Body of pancreas (tissue), 4 donors: ENCODE measurements at places on chromosomes 2 and 18. TPM values are rescaled to one million over a fixed set of nuclear protein-coding genes. Genes with fewer than 3 reads are reported as not detected.

- DNase-seq, result no peak
- no peak overlapping the region for H3K27ac ChIP-seq
- no peaks in the 10 kb centered on the region for H3K4me1 ChIP-seq
- no peak overlapping the region for H3K4me3 ChIP-seq
Measured at GRCh38 chr2:194203898-194204297, 1453.1 kb upstream of the SLC39A10 start.

DNA sequence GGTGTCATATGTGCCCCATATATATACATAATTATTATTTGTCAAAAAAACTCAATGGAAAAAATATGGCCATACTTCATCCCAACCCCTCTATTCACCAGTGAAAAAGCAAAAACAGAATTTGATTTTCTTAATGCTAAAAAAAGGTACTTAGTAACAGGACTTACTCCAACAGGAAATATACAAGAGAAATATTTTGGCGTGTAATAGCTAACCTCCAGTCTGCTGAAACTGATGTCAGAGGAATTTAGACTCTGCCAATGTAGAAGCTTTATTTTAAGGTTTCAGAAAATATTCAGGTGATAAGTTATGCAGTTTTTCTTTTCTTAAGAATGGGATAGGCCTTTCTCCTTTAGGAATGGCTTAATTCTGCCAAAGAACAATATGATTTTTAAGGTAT lies 72.6 kb downstream of the TMEFF2 start:
- DNase-seq, result no peak
- H3K4me1 ChIP-seq, result no peaks in the 10 kb centered on the region
- H3K27ac ChIP-seq, result no peak overlapping the region

DNA sequence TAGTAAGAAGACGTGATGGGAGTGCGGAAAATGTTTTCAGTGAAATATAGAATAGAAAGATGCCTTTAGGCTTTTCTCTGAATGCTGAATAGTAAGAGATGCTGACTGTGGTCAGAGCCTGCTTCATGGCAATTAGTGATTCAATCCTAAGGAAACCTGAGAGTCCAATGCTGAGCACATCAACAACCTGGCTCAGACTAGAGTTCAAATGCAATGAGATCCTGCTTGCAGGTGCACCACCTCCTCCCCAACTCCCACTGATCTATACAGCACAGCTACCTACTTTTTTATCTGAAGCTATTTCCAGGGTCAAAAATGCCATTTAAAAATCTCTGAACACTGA lies 65.4 kb downstream of the AAK1 start:
- no peak overlapping the region for H3K4me3 ChIP-seq
- DNase-seq, result no peak
- no peaks in the 10 kb centered on the region for H3K36me3 ChIP-seq
- peaks cover 36% of the 10 kb centered on the region for H3K4me1 ChIP-seq
- no peaks in the 10 kb centered on the region for H3K27me3 ChIP-seq

DNA sequence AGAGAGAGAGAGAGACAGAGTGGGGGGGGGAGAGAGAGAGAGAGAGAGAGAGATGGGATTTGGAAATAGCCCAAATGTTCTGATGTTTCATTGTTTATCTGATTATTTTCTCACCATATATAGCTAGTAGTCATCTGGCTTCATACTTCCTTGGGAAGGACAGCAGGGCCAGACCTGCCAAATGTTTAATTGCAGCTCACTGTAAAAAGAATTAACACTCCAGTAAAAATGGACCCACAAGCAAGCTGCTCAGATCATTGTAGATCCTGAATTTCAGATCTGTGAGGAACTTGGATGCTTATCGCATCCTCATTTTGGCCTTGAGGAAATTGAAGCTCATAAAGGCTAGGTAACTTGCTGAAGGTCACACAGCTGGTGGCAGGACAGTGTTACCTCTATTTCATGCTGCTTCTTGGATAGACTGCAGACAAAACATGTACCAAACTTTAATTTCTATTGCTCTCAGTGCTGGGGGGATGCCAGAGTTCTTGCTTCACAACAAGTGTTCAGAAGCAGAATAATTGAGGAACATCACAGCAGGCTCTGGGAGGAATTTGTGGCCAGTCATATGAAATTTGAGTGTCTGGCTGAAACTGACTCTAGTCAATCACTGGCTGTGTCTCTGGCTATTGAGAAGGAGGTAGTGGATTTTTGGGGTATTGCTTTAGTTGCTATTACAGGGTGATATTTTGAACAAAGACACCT lies 223.5 kb downstream of the PIK3C3 start:
- H3K36me3 ChIP-seq, result no peaks in the 10 kb centered on the region
- no peak overlapping the region for H3K4me3 ChIP-seq
- H3K4me1 ChIP-seq, result no peaks in the 10 kb centered on the region
- no peak overlapping the region for H3K27ac ChIP-seq
- DNase-seq, result no peak

DNA sequence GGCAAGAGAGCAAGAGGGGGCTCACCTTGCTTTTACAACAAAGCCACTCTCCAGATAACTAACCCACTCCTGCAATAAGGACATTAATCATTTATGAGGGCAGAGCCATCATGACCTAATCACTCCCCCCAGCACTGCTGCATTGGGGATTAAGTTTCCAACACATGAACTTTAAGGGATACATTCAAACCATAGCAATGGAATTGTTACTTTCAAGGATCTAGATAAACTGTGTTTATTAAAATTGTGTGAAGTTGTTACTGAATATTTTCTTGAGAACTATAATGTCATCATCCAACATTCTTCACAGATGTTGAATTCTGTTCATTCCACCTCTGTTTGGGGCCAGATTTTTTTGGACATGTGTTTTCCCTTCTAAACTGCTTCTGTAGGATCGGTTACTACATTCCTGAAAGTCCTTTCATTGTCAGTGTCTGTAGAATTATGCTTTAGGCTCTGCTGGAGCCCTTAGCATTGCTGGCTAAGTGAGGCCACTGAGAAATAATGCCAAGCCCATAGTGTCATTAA lies 50.4 kb downstream of the SPATS2L start:
- no peak overlapping the region for H3K27ac ChIP-seq
- no peak overlapping the region for H3K4me3 ChIP-seq
- H3K4me1 ChIP-seq, result peaks cover 27% of the 10 kb centered on the region

DNA sequence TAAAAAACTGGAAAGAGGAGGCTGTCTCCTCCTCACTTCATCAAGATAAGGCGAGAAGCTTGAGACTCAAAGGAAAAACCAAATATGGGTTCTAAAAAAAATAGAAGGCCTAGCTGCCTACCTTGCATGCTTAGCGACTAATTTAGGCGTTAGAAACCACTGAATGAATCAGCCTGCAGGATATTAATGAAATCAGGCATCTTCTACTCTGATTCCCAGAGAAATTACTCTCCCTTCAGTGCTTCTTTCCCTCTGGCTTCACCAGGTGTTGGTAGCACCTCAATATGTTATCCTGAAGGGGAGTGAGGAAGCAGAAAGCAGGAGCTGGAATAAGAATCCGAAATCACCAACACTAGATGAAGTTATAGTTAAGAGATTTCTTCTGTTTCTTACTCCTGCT lies 749.8 kb upstream of the NRXN1 start:
- no peaks in the 10 kb centered on the region for H3K36me3 ChIP-seq
- H3K4me1 ChIP-seq, result no peaks in the 10 kb centered on the region
- H3K27ac ChIP-seq, result no peak overlapping the region
- DNase-seq, result no peak
- no peaks in the 10 kb centered on the region for H3K27me3 ChIP-seq
- no peak overlapping the region for H3K4me3 ChIP-seq

- H3K36me3 ChIP-seq, result no peaks in the 10 kb centered on the region
- H3K4me1 ChIP-seq, result no peaks in the 10 kb centered on the region
- no peak for DNase-seq
- no peaks in the 10 kb centered on the region for H3K27me3 ChIP-seq
- H3K4me3 ChIP-seq, result no peak overlapping the region
Measured at GRCh38 chr2:129347486-129348217, 631.8 kb upstream of the RAB6C start.

GRCh38 chr2:205681401-205682238 lies 681 bp upstream of the NRP2 start:
- no peak overlapping the region for H3K27ac ChIP-seq
- H3K4me3 ChIP-seq, result no peak overlapping the region
- peaks cover 14% of the 10 kb centered on the region for H3K27me3 ChIP-seq

DNA sequence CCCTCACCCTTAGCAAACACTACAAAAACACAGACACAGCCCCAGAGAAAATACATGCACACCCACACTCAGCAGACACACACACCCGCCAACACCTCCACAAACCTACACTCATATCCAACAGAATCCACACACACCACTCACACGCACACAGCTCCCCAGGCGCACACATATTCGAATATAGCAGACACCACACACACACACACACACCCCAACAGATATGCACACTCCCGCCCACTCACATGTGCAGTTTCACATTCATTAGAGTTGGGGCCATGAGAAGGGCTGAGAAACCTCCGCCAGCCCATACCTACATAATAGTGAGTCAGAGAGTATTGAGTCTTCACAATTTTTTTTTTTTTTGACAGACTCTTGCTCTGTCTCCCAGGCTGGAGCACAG lies 29.4 kb upstream of the NOTO start:
- peaks cover 6% of the 10 kb centered on the region for H3K27me3 ChIP-seq
- no peaks in the 10 kb centered on the region for H3K36me3 ChIP-seq
- no peak overlapping the region for H3K27ac ChIP-seq
- DNase-seq, result no peak

DNA sequence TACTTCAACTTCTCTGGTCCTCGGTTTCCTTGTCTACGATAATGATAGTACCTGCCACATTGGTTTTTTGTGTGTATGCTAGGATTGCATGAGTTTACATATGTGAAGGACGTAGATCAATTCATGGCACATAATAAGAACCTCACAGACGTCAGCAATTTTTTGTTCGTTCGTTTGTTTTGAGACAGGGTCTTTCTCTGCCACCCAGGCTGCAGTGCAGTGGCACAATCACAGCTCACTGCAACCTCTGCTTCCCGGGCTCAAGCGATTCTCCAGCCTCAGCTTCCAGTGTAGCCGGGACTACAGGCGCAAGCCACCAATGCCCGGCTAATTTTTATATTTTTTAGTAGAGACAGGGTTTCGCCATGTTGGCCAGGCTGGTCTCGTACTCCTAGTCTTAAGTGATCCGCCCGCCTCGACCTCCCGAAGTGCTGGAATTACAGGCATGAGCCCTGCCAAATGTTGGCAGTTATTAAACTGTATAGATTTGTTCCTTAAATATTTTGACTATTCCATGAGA lies 756 bp upstream of the SLC35F5 start:
- peak overlapping the region; percentile 96 for H3K27ac ChIP-seq
- no peaks in the 10 kb centered on the region for H3K27me3 ChIP-seq
- H3K4me1 ChIP-seq, result peaks cover 21% of the 10 kb centered on the region
- H3K36me3 ChIP-seq, result no peaks in the 10 kb centered on the region
- H3K4me3 ChIP-seq, result peak overlapping the region; percentile 22

The RGPD4 gene
- total RNA-seq, result not detected

The RAB31 gene
- total RNA-seq, result 8.0 TPM

- no peaks in the 10 kb centered on the region for H3K4me1 ChIP-seq
- H3K36me3 ChIP-seq, result no peaks in the 10 kb centered on the region
- no peak for DNase-seq
- no peak overlapping the region for H3K4me3 ChIP-seq
- H3K27me3 ChIP-seq, result no peaks in the 10 kb centered on the region
Measured at GRCh38 chr18:23798249-23798648, 109.0 kb downstream of the LAMA3 start.

DNA sequence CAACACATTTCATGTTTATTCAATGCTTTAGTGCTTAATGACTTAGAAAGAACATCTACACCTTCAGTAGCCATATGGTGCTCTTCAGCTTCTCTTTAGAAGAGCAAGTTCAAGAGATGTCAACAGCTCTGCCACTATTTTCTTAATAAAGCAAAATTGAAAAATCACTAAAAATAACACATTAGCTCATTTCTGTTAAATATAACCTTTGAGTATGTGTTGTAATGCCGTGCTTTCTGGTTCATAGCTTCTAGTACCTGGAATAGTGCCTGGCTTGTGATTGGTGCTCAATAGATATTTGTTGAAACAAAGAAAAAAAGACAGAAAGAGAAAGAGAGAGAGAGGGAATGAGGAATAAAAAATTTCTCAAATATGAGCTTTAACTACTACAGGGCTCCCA lies 349.8 kb upstream of the SPRED2 start:
- no peaks in the 10 kb centered on the region for H3K27me3 ChIP-seq
- no peak for DNase-seq
- H3K4me1 ChIP-seq, result no peaks in the 10 kb centered on the region
- no peaks in the 10 kb centered on the region for H3K36me3 ChIP-seq

The RBMS1 gene
- 23.7 TPM for total RNA-seq

The ACVR1 gene
- 14.0 TPM for total RNA-seq

The UGT1A3 gene
- total RNA-seq, result not detected

- H3K4me1 ChIP-seq, result no peaks in the 10 kb centered on the region
- H3K27me3 ChIP-seq, result no peaks in the 10 kb centered on the region
- DNase-seq, result no peak
- H3K4me3 ChIP-seq, result no peak overlapping the region
- H3K27ac ChIP-seq, result no peak overlapping the region
Measured at GRCh38 chr2:191560411-191560980, 117.4 kb upstream of the NABP1 start.

The DSG3 gene
- not detected for total RNA-seq

GRCh38 chr2:191782351-191782750 lies 64.5 kb downstream of the CAVIN2 start:
- no peak overlapping the region for H3K27ac ChIP-seq
- H3K4me1 ChIP-seq, result no peaks in the 10 kb centered on the region
- DNase-seq, result no peak
- H3K27me3 ChIP-seq, result no peaks in the 10 kb centered on the region

The DSG1 gene
- total RNA-seq, result under 0.01 TPM

GRCh38 chr2:197209742-197210408 lies 100.7 kb downstream of the ANKRD44 start:
- H3K36me3 ChIP-seq, result no peaks in the 10 kb centered on the region
- H3K4me3 ChIP-seq, result no peak overlapping the region

DNA sequence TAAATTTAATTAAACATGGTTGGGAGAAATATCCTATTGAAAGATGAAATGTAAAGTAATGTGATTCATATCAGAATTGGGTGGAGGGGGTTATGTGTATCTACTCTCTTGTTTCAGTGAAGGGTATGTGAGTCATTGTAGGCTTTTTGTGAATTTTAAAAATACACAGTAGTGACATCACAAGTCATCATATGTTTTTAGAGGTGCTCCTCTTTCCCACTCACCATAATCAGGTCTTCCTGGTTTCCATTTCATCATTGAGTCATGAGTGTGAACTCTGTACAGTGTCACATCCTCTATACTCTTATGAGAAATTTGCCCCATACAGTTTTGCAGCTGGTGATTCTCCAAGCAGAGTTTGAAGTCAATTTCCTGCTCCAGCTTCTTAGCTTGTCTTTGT lies 18.8 kb downstream of the FSIP2 start:
- H3K4me3 ChIP-seq, result no peak overlapping the region
- H3K36me3 ChIP-seq, result no peaks in the 10 kb centered on the region
- no peaks in the 10 kb centered on the region for H3K27me3 ChIP-seq
- DNase-seq, result no peak

The LRATD1 gene
- total RNA-seq, result 5.7 TPM
